HEK293T (cell line): ENCODE measurements at places on chromosomes 13 and 19.

DNA sequence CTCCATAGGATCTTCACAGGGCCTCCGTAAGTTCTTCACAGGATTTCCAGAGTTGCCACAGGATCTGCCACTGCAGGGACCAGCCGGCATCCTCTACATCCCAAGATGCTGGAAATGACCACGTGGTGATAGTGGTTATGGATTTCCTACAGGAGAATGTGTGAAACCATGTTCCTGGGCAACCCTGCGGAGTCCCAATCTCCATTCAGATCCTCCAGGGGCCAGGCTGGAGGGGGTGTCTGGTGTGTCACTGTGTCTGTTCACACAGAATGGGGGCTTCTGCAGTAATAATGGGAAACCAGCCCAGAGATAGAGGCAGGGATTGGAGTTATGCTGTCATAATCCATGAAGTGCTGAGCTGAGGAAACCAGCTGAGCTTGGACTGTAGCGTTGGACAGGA, 8.6 kb downstream of the LILRA6 start:
- no peak for DNase-seq

DNA sequence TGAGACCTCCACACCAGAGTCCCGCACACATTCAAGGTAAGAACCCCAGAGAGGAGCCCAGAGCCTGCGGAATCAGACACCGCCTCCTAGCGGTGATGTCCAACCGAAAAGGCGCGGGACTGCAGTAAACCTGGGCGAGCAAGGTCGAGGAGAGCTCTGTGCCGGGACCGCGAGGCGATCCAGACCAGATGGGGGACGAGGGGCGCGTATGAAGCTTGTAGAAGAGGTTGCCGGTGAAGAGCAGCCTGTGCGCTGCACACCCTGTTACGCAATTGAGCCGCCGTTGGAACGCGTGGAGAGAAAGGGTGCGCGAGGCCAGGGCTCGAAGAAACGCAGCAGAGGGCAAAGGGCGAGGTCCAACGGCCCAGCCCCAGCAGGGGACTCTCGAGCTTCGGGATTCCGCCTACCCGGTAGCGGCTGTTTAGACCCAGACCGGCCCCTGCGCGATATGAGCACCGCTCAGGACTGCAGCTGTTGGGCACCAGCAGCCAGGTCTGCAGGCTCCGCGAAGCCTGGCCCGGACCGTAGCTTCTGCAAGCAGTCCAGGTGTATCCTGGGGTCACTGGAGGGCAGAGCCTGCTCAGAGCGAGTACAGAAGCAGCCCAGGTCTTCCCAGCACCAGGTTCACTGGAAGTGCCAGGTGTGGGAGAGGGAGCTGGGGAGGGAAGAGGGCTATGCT, 65.9 kb upstream of the ZNF599 start:
- no peak for DNase-seq

- DNase-seq = no peak
Measured at GRCh38 chr13:50214514-50214913, 199.3 kb downstream of the KCNRG start.

DNA sequence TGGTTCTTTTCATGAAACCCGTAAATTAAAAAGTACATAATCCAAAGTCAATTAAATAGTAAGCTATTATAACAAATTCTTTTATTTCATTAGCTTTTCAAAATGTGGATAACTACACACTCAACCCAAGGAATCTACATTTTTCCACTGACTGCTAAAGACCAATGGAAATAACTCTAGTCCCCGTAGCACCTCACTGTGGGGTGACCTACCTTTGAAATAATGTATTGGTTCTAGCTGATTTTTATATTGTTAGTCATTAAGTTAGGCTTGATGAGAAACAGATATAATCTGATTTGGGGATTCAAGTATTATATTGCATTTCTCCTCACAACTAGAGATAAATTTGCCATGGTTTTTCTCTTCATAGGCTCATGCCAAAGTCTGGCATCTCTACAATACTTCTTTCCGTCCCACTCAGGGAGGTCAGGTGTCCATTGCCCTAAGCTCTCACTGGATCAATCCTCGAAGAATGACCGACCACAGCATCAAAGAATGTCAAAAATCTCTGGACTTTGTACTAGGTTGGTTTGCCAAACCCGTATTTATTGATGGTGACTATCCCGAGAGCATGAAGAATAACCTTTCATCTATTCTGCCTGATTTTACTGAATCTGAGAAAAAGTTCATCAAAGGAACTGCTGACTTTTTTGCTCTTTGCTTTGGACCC, 37.3 kb downstream of the KL start:
- DNase-seq = no peak

DNA sequence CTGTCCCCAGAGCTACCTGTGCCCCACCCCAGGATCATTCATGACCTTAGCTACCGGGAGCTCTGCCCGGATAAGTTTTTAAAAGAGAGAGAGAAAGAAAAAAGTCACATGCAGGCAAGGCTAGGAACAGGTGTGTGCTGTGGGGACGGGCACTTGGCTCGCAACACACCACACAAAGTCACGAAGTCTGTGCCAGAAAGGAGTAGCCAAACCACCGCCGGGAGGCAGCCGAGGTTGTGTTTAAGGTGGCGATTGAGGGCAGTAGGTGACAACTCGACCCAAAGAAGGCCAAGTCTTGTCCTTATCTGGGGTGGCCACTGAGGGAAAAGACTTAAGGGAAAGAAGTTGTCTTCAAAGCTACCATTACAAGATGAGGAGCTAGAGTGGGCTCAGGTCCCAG, 4.6 kb upstream of the TSHZ3 start:
- DNase-seq = no peak

- no peak for DNase-seq
Measured at GRCh38 chr13:83819611-83820010, 62.7 kb downstream of the SLITRK1 start.
